ENCODE measurements at places on chromosomes 12 and 14.

DNA sequence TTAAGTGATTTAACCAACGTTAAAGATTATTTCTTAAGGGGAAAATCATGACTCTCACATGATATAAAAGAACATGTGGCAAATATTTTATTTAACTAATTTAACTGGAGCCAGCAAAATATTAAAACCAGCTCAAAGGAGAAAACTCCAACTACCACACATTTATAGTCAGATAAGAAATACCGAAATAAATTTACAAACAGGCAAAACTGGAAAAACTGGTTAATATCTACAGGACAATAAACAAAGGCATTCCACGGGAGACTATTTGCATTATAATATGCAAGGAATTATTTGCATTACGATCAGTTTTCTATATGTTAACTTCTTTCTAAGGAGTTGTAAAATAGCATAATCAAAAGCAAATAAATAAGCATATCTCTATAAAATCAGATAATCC lies 13.8 kb upstream of the BCL2L14 start:
- no peak for DNase-seq

- no peak for DNase-seq
Measured at GRCh38 chr14:20460458-20461224, 593 bp downstream of the PIP4P1 start.

- no peak for DNase-seq
Measured at GRCh38 chr12:75477137-75477536, 3.4 kb upstream of the GLIPR1 start.

DNA sequence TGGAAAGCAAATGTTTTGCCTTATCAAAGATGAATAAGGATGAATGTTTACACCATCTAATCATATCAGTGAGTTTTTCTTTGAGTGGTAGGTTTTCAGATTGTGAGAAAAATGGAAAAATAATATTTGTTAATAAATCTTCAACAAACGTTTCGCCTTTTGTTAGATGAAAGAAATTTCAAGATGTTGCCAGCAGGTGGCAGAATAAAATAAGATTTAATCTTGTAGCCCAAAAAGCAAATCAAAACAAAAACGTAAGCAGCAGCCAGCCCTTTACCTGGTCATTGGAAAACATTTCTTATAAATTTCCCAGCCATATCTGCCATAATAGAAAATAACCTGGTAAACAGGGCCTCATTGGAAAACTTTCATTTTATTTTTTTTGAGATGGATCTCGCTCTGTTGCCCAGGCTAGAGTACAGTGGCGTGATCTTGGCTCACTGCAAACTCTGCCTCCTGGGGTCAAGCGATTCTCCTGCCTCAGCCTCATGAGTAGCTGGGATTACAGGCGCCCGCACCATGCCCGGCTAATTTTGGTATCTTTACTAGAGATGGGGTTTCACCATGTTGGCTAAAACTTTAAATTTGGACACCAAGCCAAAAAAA lies 15.4 kb upstream of the TMEM120B start:
- no peak for DNase-seq

DNA sequence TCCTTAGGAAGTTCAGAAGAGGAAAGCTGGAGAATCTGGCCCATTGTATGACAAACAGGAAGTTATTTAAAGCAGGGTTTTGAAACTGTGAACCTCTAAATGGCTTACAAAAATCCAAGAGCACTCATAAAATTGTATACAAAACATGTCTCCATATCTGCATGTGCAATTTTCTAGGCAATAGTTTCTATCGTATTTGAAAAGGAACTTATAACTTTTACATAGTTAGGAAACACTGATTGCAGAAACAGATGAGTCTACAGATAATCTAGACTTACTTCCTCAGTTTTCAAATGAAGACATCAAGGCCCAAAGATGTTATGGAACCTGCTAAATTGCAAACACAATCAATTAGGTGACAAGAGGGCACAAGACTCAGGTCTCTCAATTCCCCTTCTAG lies 53.3 kb upstream of the ETV6 start:
- DNase-seq, result peak; percentile 71

DNA sequence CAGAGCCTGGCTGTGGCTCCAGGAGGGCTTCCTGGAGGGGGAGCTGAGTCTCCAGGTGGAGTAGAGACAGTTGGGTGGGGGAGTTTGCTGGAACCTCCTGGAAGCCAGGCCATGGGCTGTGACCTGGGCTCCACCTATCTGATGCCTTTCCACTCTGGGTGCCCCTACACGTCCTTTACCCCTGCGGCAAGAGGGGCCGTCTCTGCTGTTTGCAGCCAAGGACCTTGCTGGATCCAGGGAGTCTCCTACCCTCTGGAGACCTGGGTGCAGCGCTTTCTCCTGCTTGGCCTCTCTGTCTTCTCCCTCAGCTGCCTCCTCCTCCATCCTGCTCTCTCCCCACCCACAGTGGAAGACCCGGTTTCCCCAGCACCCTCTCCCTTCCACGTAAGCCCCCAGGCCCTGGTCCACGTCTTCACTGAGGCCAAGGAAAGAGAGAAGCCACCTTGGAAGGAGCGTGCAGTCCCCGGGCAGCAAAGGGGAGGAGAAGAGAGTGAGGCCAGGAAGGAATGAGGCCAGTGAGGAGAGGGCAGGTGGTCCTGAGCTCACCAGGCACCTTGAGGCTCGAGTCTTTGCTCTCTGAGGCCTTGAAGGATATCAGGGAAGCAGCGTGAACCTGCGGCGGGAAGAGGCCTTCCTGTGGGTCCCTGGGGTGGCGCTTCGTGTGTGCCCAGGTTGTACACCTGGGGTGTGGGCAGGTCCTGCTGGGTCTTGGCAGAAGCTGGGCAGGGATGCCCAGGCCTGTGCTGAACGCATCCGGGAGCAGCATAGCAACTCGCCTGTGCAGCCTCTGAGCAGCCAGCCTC lies 294.3 kb upstream of the RTL1 start:
- no peak for DNase-seq

DNA sequence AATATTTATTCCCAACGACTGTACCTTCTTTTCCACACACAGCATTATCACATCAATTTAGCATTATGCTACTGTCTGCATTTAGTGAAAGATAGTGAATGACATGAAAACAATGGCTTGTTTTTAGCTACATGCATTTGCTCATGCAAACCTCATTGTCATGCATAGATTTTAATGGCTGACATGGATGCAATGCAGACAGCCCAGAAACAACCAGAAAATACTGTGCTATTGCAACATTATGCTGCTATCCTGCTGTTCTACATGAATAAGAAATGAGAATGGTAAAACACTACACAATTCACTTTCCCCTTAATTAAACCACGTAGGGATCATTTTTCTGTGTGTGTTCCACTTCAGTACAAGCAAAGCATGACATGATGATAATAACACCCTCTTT lies 90.8 kb downstream of the LIN7A start:
- DNase-seq, result no peak

Measured in inflammatory macrophage treated with lipopolysaccharide for 1 hour (primary cell).